Effector CD8-positive, alpha-beta T cell (primary cell): ENCODE measurements at places on chromosomes 16 and 17.

- no peak for DNase-seq
These were observed 1.2 kb downstream of the HS3ST4 start for GRCh38 chr16:25692742-25693508.

- DNase-seq, result no peak
These were observed 31.8 kb upstream of the MAF start for GRCh38 chr16:79632289-79632688.

DNA sequence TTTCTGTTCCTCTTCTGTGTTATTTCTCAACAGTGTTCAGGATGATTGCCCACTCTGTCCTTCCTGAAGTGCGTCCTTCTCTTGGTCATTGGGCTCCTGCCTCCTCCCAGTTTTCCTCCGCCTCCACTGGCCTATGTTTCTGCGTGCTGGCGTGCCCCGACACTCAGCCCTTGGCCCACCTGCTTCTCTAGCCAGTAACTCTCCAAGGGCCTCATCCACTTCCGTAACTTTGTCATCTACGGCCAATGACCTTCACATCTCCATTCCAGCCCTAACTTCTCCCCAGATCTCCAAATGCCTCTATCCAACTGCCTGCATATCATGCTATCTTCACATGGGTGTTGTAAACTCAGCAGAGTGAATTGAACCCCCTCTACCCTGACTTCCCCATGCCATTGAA, 39.6 kb upstream of the RPL38 start:
- DNase-seq, result no peak

- no peak for DNase-seq
These were observed 156.2 kb upstream of the TNRC6C start for GRCh38 chr17:77802333-77802615.
